ENCODE measurements at places on chromosomes 5 and 9.
A peak's percentile ranks its signal among the peaks of the same experiment; 100 is the strongest.

DNA sequence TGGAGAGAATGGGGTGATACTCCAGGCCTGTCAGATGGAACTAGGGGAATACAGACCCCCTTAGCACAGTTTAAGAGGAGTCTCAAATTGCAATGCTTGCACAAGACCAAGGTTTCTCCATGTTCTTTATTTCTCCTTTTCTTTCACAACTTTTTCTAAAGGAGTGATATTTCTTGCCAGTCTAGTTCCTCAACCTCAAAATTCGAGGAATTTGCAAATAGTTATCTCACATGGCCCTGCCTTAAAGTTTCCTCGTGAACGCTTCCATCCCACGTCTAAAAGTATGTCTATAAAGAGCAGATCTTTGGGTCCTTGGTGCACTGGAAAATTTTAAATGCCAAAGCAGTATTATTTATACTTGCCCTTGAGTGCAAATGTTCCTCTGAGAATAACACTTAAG, 373.8 kb upstream of the KLF4 start:
- DNase-seq = no peak

- DNase-seq = no peak
These were observed 24.0 kb upstream of the MAP3K1 start for GRCh38 chr5:56791396-56791795.

DNA sequence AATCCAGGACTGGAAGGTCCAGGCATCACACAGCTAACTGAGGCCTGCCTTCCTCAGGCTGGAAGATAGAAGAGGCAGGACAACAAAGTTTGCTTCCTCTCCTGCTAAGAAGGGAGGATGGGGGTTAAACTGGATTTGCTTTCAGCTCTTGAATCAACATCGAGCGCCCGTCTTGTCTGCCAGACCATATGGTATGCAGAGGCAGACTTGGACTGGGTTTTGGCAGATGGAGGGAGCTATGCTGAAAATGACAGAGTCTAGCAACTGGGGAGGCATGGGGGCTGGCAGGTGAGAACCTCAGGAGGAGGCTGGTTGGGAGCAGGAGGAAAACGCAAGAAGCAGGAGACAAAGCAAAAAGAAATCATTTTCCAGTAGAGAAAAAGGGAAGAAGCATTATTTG, 289.5 kb upstream of the IL12B start:
- no peak for DNase-seq

DNA sequence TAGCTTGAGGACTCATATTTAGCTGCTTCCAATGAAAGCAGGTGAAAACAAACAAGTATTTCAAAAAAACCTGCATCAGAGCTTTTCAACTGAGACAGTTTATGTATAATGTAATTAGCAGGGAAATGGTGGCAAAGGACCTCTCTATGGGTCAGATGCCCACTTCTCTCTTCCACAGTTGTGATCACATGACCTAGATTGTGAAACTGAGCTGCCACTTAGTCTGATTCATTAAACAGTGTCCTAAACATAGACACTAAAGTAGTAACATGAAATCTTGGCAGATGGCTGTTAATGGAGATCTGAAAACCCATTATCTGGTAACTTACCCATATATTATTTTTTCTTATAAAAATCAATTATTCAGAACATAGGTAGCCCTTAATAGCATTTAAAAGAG, 663.6 kb upstream of the RIOK2 start:
- no peak for DNase-seq

GRCh38 chr5:52837068-52837467, 49.4 kb downstream of the ITGA1 start:
- no peak for DNase-seq

DNA sequence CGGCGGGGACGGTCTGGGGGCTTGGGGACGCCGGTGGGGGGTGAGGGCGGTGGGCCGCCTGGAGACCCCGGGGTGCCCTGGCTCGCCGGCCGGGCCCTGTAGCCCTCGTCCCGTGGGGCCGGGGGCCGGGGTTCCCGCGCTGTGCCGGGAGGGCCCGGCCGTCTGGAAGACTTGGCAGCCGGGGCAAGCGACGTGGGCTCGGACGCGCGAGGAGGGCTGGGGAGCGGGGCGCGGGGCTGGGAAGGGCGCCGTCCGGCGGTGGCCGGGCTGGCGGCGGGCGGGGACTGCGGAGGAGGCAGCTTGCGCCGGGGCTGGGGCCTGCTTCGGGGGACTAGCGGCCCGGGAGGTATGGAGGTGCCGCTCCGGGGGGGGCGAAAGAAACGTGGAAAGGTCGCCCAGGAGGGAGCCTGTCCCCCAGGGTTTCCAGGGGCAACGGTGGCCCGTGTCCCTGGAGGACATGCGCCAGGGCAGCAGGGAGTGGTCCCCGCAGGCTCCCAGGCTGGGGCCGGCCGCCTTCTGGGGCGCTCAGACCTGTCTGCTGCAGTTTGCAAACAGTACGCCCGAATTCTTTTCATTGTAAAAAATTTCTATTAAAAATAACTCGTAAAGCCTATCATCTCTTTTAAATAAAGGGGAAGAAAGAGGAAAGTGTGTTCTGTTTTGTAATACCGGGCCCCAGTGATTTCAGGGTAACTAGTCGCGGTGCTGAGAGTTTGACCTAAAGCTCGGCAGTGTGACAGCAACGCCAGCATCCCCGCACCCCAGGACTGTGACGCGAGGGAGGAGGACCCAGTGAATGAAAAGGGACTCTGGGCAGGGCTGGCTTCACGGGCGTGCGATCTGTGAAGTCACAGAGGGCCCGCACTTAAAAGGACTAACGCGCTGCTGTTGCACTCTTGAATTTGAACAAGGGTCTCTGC, 752 bp upstream of the ANKH start:
- no peak for DNase-seq

GRCh38 chr9:98750364-98751060, 41.8 kb upstream of the GABBR2 start:
- DNase-seq = no peak

DNA sequence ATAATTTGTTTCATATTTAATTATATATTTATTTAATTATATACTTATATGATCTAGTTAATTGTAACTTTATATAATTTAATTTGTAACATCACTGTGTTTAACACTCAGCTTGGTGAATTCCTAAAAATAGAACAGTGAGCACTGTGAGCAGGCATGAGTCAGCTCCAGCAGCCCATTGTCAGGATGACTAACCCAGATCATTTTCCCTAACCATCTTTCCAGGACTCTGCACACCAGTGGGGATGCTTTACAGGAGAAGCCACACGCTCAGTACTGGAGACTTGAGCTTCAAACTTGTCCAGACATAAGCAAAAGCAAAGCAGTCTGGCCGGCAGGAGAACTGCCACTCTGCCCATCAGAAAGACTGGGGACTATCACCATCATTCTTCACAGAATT, 446.2 kb upstream of the TRPC7 start:
- DNase-seq = no peak

GRCh38 chr5:175542232-175542965, 64.0 kb downstream of the SFXN1 start:
- DNase-seq = peak; percentile 39

GRCh38 chr5:55650386-55650785, 61.7 kb downstream of the SLC38A9 start:
- no peak for DNase-seq

- DNase-seq = no peak
These were observed 204.9 kb downstream of the ERCC6L2 start for GRCh38 chr9:96080364-96080763.

DNA sequence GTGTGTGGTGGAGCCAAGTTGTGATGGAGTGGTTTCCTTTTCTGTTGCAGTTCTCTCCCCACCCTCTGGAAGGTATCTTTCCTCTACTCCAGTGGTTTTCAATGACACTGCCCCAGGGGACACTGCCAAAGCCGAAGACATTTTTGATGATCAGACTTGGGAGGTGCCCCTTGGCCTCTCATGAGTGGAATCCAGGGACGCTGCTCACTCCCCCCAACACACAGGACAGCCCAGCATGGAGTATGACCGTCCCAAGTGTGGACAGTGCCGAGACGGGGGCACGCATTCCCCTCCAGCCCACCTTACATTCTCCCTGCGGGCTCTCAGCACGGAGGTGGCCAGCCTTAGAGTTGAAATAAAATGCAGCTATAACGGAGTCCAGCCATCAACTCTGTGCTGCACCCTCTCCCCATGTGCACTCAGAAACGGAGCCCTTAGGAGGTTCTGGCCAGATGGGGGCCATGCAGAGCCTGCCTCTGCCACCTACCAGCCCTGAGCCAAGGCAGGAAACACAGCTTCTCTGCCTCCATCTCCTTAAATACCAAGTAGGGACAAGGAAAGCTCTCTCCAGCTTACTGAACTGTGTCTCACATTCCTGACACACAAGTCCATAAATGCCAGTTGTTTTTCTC, 150.8 kb downstream of the ROR2 start:
- DNase-seq = no peak

GRCh38 chr5:88226881-88227450, 41.7 kb downstream of the TMEM161B start:
- no peak for DNase-seq

- DNase-seq = peak; percentile 36
These were observed 121.1 kb upstream of the GNA14 start for GRCh38 chr9:77769246-77769645.

GRCh38 chr9:88187631-88188030, 49.4 kb upstream of the SPATA31C2 start:
- no peak for DNase-seq

GRCh38 chr9:114957558-114957957, 27.2 kb upstream of the TNFSF8 start:
- DNase-seq = no peak

- DNase-seq = no peak
These were observed 76.9 kb downstream of the CDH6 start for GRCh38 chr5:31270396-31270795.

DNA sequence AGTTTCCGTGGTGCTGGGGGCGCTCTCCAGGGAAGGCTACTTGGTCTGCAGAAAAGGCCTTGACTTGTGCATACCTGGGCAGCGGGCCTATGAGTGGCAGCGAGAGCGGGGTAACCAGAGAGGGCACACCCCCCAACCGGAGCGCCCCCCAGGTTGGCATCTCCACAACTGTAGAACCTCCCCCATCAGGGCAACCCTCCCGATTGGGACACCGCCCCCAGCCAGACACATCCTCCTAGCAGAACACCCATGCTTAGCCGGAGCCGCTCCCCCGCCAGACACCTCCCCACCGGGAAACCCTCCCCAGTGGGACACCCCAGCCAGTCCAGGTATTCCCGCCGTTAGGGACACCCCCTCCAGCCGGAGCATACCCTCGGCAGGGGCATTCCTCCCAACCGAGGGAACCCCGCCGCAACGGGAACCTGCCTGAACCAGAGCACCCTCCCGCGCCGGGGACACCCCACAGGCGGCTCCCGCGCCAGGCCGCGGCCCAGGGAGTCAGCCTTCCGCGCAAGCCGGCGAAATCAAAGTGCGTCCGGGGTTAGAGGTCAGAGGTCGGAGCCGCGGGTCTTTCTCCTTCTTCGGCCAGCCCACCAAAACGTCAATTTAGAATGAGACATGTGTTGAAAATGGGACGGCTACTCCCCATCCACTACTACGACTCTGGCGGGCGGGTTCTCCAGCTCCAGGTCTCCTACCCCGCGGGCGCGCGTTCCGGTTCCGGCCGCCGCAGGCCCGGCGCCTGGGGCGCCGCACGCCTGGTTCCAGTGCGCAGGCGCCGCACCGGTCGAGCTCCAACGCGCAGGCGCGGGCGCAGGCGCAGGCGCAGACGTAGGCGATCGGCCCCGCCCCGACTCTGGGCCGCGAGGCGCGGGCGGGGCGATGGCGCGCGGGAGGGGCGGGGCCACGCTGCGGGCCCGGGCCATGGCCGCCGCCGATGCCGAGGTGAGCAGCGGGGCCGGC, at the start of gene EHMT1:
Gene EHMT1, plus strand, starts transcription at position 901 of the 963 bp plus-strand sequence. Its CDS starts 24 bp downstream, at position 925.
- DNase-seq = no peak

GRCh38 chr5:55306641-55307382, 682 bp downstream of the DHX29 start:
- no peak for DNase-seq

- DNase-seq = no peak
These were observed 24.4 kb downstream of the EGR1 start for GRCh38 chr5:138489683-138490061.

- DNase-seq = no peak
These were observed 42.5 kb downstream of the ADAMTS16 start for GRCh38 chr5:5182508-5183188.

- no peak for DNase-seq
These were observed 191.0 kb upstream of the KIF2A start for GRCh38 chr5:62115014-62115413.

Data from SIG-M5 (cell line).